GM13976 (cell line): ENCODE measurements at places on chromosomes 4 and X.
A peak's percentile ranks its signal among the peaks of the same experiment; 100 is the strongest.

GRCh38 chr4:110344165-110344564 lies 131.8 kb upstream of the ENPEP start:
- peak; percentile 22 for DNase-seq

DNA sequence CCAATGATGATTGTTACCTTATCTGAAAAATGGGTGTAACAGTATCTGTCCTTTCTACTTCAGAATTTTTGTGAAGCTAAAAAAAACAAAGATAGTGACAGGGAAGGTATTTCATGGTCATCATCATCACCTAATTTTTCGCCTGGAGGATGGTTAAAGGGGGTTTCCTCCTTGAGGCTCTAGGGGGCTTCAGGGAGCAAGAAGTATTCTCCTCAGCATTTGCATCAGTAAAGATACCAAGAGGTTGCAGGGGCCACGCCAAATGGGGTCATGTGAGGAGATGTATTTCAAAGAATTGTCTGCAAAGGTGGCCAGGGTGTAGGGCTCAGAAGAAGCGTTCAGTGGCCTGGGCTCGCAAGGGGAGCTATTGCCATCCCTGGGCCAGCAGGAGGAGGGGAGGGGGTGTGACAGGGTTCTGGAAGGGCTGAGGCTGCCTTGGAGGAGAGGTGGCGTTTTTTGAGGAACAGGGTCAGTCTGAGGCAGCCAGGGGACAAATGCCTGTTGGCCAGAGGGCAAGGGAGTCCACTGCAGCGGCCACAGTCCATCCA lies 7.3 kb upstream of the NSG1 start:
- DNase-seq, result no peak

DNA sequence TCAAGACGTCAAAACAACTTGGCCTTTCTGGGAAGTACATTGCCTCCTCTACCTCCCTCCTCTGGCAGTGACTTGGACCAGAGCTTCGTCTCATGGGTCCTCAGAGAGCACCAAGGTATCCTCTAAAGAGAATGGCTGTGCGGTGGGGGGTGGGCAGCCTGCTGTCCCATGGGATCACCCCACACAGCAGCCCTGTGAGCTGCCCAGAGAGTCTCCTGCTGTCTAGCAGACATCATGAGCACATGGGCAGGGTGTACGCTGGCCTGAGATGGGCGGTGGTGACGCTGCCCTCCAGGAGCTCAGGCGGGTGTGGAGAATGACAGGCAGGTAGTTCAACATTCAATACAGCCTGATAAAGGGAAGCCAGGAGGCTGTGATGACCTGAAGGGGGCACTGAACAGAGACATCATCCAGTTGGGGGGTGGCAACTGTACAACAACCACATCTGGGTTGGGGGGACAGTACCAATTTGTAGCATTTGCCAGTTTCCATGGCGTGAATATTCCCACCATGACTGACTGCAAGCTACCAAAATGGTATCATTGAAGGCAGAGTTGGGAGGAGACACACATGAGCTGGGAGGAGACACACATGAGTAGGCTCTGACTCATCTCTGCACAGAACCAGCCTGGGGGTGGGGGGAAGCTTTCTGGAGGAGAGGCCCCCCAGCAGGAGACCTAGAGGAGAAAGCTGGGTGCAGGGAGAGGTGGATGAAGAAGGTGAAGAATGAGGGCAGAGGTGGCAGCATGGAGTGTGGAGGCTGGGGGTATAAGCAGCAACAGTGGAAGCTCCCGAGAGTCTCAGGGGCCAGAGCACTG lies 35.9 kb downstream of the C4orf50 start:
- DNase-seq, result no peak

- DNase-seq, result no peak
These were observed 271.0 kb upstream of the ARSJ start for GRCh38 chr4:114250439-114250891.

GRCh38 chrX:153468008-153468580 lies 2.3 kb downstream of the HAUS7 start:
- no peak for DNase-seq

DNA sequence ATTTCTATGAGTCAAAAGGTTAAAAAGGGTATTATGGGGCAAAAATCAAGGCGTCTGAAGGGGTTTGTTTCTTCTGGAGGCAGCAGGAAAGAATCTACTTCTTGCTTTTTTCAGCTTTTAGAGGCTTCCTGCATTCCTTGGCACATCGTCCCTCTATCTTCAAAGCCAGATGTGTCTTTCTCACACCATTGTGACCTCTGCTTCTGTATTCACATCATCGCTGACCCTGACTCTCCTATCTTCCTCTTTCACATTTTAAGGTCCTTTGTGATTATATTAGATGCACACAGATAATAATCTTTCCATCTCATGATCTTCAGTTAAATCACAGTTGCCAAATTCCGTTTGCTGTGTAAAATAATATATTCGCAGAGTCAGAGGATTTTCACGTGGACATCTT lies 112.7 kb downstream of the PPP4R3C start:
- no peak for DNase-seq

GRCh38 chrX:39195156-39195555 lies 393.9 kb downstream of the MID1IP1 start:
- no peak for DNase-seq

GRCh38 chrX:65707151-65707550 lies 39.7 kb downstream of the MSN start:
- no peak for DNase-seq

DNA sequence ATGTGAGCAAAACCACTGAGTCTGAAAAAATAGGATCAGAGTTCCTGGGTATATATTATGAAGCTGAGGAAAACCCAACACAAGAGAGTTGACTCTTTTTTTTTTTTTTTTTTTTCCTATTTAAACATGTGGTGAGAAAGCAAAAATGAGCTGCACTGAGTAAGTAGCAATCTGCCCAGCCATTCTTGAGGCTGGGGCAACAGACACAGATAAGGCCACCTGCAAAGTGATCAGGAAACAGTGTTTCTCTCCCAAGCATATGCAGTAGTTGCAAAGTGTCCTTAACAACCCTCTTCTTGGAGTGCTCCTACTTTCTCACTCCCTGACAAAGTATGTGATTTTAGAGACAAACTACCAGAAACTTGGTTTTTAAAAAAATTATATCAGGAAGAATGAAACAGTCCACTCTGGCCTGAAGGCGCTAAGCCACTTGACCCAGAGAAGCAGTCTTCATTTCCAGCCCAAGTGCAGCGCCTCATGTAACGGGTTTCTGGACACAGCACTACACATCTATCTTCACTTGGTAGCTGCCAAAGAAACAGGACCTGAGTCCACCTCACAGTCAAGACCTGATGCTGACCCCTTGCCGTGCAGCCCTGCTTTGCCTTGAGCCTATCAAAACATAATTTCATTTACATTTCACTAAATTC lies 124.6 kb upstream of the MAP3K15 start:
- no peak for DNase-seq

GRCh38 chr4:26474551-26474950 lies 15.7 kb downstream of the CCKAR start:
- DNase-seq, result no peak

- DNase-seq, result no peak
These were observed 119.1 kb downstream of the SH3RF1 start for GRCh38 chr4:169151671-169152070.

DNA sequence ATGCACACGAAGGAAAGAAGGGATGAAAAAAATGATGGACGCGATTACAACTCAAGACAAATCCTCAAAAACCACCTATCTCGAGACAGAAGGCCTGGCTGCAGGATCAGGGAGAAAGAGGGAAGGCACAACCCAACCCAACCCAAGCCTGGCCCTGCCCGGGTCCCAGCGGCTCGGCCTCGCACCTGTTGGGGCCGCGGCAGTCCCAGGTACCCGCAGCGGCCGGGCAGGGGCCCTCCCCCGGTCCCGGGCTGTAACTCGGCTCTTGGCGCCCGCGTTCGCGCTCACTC lies 464 bp downstream of the RASGEF1B start:
- DNase-seq, result no peak

DNA sequence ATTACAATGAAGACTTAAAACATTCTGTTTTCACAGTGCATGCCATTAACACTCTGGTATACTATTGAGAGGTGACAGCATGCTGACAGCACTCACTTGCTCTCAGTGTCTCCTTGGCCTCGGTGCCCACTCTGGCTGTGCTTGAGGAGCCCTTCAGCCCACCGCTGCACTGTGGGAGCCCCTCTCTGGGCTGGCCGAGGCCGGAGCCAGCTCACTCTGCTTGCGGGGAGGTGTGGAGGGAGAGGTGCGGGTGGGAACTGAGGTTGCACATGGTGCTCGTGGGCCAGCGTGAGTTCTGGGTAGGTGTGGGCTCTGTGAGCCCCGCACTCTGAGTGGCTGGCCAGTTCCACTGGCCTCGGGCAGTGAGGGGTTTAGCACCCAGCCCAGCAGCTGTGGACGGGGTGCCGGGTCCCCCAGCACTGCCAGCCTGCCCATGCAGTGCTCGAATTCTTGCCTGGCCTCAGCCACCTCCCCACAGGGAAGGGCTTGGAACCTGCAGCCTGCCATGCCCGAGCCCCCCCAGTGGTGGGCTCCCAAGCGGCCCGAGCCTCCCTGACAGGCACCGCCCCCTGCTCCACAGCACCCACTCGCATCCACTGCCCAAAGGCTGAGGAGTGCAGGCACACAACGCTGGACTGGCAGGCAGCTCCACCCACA lies 135.3 kb upstream of the AR start:
- no peak for DNase-seq

GRCh38 chr4:150746156-150746555 lies 164.2 kb downstream of the MAB21L2 start:
- no peak for DNase-seq

- DNase-seq, result no peak
These were observed 9.0 kb upstream of the IGFBP7 start for GRCh38 chr4:57119054-57119651.

DNA sequence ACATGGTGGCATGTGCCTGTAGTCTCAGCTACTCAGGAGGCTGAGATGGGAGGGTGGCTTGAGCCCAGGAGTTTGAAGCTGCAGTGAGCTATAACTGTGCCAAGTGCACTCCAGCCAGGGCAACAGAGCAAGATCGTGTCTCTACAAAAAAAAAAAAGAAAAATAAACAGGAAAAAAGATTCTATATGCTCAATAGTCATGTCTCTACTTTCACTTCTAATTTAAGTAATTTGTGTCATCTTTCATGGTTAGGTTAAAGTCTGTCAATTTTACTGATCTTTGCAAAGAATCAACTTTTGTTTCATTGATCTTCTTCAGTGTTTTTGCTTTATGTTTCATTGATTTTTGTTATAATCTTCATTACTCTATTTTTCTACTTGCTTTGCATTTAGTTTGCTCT lies 106.2 kb upstream of the MAB21L2 start:
- DNase-seq, result no peak

DNA sequence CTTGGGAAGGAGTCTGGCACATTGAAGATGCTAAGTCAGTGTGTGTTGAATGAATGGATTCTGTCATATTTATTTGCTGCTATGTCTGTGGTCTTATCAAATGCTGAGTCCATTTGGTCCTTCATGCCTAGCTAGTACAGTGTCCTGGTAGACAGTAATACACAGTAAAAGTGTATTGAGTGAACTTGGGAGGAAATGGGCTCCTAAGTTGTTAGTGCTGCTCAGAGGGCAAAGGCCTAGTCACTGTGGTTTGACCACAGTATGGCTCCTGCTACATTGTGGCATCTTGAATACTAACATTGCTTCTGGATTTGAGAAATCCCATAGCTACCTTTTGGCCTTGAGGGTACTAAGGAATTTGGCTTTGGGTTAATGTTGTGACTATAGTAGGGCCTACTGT lies 33.9 kb downstream of the MTM1 start:
- no peak for DNase-seq

DNA sequence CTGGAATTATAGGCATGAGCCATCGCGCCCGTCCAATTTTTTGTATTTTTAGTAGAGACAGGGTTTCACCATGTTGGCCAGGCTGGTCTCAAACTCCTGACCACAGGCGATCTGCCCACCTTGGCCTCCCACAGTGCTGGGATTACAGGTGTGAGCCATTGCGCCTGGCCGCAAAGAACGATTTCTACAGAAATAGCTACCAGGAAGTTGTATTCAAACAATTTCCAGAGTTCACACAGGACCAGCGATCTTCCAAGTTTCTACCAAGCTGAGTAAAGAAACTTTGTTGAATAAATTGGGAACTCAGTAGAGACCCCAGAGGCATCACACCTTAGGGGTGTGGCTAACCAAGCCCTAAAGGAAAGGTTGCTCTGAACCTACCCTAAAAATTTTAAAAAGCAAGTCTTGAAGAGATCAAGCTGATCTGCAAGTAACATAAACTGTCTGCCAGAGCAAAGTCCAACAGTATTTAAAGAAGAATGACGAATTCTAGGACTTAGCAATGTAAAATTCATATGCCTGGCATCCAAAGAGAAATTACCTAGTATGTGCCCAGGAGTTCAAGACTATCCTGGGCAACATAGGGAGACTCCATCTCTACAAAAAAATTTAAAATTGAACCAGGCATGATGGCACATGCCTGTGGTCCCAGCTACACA lies 48.4 kb upstream of the USP9X start:
- no peak for DNase-seq

DNA sequence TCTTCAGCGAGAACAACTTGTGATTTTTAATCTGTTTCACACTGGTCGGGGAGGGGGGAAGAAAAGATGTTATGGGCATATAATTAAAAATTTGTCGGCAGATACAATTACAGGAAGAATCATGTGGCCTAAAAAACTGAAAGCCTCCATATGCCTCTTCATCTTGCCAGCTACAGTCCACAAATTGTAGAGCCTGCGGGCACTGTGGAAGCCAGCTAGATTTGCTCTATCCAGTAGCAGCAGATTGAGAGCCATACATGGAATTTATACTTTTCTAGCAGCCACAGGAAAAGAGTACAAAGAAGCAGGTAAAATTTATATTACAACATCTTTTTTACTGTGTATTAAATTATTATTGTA lies 147.3 kb downstream of the TBL1X start:
- DNase-seq, result no peak

- DNase-seq, result no peak
These were observed 222.6 kb downstream of the SPIN4 start for GRCh38 chrX:63128509-63128908.

DNA sequence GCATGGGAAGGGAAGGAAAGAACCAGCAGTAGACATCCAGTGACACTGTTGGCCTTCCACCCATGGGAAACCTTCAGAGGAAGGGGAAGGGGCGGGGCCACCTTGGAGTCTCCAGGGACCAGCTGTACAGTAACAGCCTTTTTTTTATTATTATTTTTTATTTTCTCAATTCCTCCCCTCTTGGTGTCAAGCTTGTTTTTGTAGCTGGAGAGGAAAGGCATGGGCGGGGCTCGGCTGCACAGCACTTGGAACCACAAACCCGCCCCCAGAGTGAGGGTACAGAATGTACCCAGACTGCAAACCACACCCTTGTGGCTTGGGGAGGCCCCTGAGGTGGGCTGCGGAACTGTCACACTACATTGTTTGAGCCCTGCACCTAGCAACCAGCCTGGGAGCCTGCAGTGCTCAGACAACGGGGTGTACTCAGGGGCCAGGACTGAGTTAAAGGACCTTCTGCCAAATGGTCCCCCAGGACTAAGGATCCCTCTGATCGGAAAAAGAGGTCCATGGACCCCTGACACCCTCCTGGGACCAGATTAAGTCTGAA lies 45.7 kb downstream of the PRPS1 start:
- peak; percentile 76 for DNase-seq

DNA sequence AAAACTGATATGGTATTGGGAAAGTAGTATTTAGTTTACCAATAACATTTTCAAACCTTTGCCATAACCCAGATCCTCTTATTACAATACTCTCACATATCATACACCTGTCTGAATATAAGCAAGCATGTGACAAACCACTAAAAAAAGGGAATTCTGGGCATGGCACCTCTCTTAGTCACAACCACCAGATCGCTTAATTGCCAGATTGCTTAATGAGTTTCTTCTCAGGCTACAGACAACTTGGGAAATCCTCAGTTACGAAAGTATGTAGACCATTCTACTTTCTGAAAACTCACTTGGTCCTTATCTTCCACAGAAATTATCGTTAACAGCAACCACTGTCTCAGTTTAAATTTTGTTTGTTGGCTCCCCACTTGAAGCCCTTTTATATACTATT lies 2.1 kb downstream of the NAF1 start:
- no peak for DNase-seq
